AG09319 (cell line): ENCODE measurements at places on chromosomes 13 and 19.

GRCh38 chr19:31326329-31327028 is 22.8 kb downstream of the TSHZ3 start:
- DNase-seq = no peak

DNA sequence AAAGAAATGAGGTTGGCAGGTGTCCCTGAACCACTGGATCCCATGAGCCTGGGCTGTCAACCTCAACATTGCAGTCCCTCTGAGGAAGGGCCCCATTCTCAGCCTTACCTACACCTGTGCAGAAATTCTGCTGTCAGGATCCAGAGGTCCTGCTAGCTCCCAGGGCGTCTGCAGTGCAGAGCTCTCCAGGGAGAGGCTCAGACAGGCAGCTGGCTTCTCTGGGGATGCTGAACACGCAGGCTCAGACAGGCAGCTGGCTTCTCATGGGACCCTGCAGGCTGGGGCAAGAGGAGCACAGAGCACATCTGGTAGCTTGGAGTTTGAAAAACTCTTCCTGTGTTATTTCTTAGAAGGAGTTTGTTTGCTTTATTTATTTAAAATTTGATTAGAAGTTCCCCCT is 50.9 kb downstream of the TMEM255B start:
- no peak for DNase-seq

DNA sequence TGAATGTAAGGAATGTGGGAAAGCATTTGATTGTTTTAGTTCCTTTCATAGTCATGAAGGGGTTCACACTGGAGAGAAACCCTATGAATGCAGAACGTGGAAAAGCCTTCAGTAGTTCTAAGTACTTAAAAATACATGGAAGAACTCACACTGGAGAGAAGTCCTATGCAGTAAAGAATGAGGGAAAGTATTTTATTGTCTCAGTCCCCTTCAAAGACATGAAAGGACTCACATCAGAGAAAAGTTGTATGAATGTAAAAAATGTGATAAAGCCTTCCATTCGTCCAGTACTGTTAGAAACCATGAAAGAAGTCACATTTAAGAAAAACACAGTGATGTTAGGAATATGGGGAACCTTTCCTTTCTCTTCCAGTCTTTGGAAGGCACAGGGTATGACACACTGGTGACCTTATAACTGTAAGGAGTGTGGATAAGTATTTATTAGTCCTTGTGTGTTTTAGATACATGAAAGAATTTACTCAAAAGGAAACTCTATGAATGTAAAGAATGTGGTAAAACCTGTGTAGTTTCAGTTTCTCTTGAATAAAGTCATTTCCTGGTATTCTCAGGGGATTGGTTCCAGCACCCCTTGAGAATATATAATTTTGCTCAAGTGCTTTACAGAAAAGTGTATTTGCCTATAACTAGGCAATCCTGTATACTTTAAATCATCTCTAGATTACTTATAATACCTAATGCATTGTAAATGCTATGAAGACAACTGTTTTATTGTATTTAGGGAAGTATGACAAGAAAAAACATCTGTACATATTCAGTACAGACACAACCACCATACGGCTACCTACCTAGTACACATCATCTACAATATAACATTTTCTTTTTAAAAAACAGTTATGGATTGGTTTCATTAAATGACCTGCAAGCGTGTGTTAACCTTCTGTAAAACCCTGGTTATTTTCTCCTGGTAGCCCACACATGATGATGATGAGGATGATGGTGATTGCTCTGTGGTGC is 52.8 kb downstream of the ZNF823 start:
- DNase-seq = no peak

GRCh38 chr19:29550896-29551295 is 25.1 kb downstream of the VSTM2B start:
- DNase-seq = no peak

- peak; percentile 35 for DNase-seq
These were observed 164.9 kb downstream of the DLEU7 start for GRCh38 chr13:50678464-50679162.

- DNase-seq = no peak
These were observed 244.5 kb upstream of the CSNK1A1L start for GRCh38 chr13:37349916-37350315.

GRCh38 chr19:49676136-49676783 is 811 bp upstream of the PRMT1 start:
- peak; percentile 88 for DNase-seq

DNA sequence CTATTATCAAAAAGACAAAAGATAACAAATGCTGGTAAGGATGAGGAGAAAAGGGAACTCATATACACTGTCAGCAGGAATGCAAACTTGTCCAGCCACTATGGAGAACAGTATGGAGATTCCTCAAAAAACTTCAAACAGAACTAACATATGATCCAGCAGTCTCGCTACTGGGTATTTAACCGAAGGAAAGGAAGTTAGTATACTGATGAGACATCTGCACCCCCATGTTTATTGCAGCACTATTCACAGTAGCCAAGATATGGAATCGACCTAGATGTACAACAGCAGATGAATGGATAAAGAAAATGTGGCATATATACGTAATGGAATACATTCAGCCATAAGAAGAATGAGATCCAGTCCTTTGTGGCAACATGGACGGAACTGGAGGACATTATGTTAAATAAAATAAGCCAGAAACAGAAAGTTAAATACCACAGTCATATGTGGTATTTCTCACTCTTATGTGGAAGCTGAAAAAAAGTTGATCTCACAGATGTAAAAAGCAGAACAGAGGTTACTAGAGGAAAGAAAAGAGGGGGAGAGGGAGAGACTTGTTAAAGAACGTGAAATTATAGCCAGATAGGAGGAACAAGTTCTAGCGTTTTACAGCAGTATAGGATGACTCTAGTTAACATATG is 83.2 kb downstream of the RUBCNL start:
- DNase-seq = no peak

DNA sequence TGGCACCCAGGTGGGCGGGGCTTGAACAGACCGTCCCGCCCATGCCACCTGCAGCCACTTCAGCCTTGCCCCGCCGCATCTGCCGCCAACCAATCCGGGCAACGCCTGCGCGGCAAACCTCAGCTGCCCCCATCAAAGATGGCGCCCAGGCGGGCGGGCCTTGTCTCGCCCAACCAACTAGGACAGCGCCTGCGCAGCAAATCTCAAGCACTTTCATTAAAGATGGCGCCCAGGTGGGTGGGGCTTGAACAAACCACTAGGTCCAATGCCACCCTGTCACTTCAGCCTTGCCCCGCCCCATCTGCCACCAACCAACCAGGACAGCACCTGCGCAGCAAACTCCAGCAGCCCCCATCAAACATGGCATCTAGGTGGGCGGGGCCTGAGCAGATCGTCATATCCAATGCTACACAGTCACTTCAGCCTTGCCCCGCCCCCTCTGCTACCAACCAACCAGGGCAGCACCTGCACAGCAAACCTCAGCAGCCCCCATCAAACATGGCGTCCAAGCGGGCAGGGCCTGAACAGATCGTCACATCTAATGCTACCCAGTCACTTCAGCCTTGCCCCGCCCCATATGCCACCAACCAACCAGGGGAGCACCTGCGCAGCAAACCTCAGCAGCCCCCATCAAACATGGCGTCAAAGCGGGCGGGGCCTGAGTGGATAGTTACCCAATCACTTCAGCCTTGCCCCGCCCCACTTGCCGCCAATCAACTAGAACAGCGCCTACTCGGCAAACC is 1.4 kb downstream of the PEG3 start:
- DNase-seq = peak; percentile 34

DNA sequence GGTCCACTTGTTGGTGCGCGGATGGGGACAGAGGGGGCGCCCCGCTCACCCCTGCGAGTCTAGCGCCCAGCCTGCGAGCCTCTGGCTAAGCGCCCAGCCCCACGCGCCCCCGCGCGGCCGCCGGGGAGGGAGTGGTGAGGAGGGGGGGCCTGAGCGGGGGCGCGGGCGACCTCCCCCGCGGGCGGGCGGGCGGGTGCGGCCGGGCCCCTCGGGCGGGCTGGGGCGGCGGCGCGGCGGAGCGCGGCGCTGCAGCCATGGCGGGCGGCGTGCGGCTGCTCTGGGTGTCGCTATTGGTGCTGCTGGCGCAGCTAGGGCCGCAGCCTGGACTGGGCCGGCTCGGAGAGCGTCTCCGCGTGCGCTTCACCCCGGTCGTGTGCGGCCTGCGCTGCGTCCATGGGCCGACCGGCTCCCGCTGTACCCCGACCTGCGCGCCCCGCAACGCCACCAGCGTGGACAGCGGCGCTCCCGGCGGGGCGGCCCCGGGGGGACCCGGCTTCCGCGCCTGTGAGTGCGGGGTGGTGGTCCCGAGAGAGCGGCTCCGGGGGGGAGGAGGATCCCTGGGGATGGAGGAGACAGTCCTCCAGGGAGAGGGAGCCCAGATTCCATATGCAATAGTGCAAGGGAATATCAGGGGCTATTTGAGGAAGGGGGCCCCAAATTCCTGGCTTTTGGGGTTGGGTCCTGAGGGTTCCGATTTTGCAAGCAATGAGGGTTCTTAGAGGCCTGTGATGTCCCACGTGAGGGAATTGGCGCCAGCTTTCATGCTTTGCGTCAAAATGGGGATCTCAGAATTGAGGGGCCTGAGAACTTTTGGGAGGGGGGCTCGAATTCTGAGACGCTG is at the start of gene LTBP4:
Gene LTBP4 (plus strand): TSS at position 236 of the 841 bp plus-strand sequence. CDS start 19 bp downstream, at position 255.
- DNase-seq = no peak

GRCh38 chr19:17673937-17674799 is 14.0 kb downstream of the UNC13A start:
- no peak for DNase-seq

DNA sequence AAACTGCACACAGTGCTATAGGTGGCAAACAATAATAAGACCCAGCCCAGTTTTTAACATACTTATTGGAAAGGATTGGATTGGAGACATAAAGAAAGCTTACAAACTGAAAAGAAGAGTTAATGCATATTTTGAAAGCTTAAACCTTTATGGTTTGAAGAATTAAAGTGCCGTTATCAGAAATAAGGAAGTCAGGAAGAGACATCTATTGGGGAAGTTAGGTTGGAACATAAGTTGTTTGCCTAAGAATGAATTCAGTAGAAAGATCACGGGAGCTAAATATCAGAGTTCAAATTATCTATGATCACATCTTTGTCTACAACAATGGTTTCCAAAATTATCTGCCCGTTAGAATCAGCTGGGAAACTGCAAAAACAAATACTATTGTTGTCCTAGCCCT is 767.9 kb downstream of the PCDH9 start:
- DNase-seq = no peak

GRCh38 chr13:102721800-102722231 is 27.0 kb upstream of the METTL21C start:
- DNase-seq = no peak
